ENCODE measurements at places on chromosomes 1 and 21.

GRCh38 chr1:173205146-173206051, 1.7 kb downstream of the TNFSF4 start:
- peak; percentile 80 for DNase-seq

DNA sequence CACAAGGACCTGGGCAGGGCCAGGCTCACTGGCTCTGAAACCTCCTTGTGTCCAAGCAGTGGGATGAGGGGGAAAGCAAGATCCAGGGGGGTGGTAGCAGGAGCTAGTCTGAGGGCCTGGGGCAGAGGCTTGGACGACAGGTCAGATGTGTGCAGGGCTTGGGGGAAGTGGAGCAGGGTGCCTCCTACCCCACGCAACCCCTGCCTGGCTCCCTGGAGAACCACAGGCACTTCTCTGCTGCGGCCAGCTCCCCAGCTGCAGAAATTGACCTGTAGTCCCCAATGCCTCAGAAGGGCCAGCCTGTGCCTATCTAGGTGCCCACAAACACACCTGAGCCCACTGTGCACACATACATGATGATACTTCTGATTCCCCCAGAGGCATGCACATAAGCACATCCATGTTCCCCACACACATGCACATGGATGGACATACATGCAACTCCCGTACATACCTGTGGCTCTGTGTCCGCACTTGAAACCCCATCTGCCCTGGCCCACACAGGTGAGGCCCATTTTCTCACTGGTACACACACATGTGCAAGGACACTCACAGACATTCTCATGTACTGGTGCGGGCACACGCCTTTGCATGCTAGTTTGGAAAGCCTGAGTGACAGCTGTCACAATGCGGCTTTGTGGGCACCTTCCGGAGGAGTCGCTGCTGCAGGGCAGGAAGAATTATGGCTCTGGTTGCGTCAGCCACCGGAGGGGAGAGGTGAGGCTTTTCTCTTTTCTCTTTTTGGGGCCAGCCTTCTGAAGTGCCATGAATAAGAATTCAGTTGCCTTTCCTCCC, 247.2 kb upstream of the CSF3R start:
- DNase-seq = no peak

DNA sequence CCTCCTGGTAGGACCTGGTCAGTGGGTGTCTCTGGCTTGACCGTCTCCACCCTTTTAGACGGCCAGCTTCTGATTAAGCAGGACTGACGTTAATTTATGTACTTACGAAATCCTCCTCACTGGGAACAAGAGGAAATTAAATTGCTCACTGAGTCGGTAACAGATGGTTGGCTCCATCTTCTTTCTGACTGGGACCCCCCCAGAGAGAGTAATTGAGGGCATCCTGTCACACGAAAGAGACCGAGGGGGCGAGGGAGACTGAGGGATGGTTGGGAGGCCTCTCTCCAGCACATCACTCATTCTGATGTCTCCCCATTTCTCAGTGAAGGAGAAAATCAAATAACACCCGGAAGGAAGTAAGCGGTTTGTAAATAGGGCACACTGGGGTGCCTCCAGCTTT, 104.8 kb downstream of the OMA1 start:
- DNase-seq = peak; percentile 36

- no peak for DNase-seq
These were observed 43.5 kb upstream of the SARS1 start for GRCh38 chr1:109170035-109170764.

- DNase-seq = no peak
These were observed 36.2 kb upstream of the ZNF496 start for GRCh38 chr1:247367786-247368422.

- no peak for DNase-seq
These were observed 126.0 kb upstream of the KCNJ6 start for GRCh38 chr21:38042246-38042645.

DNA sequence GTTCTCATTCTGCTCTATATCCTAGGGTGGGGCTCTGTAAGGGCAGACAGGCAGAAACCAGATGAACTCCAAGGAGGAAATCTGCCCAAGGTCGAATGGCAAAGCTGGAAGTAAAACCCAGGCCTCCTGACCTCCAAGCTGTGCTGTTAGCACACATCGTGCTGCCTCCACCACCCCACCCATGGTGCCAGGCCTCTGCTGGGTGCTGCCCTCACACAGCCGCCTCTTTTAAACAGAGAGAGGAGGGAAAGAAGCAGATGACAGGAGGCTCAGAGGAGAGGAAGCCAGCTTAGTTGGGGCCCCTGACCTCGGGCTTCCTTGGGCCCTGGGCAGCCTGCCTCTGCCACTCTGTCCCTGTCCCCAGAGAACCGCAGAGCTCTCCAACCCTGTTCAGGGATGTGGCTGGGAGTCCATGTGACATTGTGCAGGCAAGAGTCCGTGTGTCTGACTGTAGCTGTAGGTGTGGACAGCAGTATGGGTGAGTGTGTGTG, 1.1 kb downstream of the SYNC start:
- peak; percentile 25 for DNase-seq

DNA sequence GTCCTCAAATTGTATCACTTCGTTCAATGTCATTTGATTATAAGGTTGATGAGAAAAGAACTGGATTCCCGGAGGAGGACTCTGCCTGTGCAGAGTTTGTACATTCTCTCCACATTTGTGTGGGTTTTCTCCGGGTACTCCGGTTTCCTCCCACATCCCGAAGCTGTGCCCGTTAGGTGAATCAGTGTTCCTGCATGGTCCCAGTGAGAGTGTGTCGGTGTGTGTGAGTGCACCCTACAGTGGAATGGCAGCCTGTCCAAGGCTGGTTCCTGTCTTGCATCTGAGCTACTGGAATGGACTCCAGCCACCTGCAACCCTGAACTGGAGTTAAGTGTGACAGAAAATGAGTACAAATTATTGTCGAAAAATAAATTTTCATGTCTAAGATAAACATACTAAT, 92.2 kb upstream of the KCTD3 start:
- DNase-seq = no peak

- peak; percentile 21 for DNase-seq
These were observed 131.6 kb upstream of the MROH9 start for GRCh38 chr1:170803711-170804110.

- no peak for DNase-seq
These were observed 17.0 kb upstream of the PIGC start for GRCh38 chr1:172460887-172461315.

DNA sequence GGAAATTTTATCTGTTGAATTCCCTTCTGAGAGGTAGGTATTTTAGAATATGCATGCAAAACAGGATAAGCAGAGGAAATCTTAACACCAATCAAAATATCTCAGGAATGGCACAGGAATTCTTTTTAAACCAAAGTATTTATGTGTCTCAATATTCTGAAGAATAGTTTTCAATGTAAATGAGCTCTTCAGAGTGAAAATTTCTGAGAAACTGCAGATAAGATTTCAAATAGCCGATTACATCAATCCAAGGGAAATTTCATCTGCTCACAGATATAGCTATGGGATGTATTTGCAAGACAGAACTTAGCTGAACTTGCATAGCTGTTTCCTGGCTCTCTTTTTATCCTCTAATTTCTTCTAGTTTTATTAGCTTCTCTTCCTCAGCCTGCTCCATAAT, 209.5 kb downstream of the GRIK1 start:
- DNase-seq = no peak

DNA sequence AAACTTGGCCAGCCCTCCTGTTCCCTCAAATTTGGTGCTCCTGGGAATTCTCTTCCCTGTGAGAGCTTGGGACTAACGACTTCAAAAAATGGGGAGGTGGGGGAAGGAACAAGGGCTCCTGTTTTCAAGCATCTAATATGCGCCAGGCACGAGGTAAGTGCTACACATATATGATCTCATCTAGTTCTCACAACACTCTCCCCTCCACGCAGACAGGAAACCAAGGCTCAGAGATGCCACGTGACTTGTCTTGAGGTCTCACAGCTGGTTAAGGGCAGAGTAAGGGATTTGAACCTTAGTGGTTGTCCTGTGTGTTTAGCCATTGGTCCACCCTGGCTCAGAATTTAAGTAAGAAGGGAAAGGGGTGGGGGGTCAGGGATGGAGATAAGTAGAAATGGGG, 125.9 kb downstream of the DMRTB1 start:
- no peak for DNase-seq

GRCh38 chr21:37294679-37295078, 27.5 kb upstream of the VPS26C start:
- DNase-seq = peak; percentile 4

GRCh38 chr1:162328512-162328911, 48.1 kb downstream of the SPATA46 start:
- no peak for DNase-seq

DNA sequence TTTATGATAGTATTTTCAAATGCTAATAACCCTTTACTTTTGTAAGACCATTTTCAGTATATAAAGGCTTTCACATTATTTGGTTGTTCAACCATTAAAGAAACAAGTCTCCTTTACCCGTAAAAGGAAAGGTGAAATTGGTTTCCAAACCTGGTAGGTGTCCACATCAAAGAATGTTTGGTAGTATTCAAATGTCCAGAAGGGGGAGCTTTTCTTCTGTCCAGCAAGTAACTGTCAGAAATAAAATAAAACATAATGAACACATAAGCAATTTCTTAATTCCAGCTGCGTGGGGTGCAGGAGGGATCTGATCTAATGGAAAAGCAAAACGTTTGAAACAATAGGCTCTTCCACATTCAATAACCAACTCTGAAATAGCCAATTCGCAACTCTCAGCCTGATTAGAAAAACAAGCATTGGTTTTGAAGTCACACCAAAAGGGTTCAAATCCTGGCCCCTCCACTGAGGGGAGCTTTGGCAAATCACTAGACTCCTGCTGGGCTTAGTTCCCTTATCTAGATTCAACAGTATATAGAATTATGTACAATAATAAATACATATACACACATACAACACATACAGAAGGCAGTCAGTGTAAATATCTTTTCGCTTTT, 11.0 kb downstream of the YIPF1 start:
- DNase-seq = peak; percentile 70

DNA sequence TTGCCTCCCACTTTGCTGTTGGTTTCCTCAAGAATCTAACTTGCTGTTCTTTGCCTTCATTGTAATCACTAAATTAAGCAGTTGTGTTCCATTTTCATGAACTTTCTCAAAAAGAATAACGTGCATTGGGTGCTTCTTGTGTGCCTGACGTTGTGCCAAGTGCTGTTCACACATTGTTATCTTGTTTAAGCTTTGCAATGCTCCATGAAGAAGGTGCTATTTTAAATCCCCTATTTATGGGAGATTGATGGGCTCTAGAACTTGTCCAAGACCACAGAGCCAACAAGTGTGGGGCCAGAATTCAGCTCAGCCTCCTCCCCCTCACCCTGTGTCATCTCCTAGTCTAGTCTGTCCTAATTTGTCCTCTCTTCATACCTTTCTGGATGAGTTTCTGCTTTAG, 199.8 kb downstream of the C1orf94 start:
- no peak for DNase-seq

DNA sequence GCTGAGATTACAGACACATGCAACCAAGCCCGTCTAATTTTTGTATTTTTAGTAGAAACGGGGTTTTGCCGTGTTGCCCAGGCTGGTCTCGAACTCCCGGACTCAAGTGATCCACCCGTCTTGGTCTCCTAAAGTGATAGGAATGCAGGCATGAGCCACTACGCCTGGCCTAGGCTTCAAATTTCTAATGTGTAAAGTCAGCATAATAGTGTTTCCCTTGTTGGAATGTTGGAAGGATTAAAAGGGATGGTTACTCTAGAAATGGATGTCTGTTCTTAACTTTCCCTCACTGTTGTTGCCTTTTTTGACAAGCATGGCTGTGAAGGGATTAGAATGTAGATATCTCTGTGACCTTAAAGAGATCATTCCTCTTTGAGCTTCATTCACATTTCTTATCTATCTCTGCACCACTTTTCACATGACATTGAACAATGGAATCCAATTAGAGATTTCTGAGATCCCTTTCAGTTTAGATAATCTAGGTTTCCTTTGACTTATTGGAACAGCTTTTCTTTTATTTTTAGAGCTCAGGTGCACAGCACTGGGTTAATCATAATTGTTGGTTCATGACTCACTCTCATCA, 33.7 kb downstream of the NFASC start:
- DNase-seq = no peak

Measured in AG10803 (cell line).